Right forelimb (tissue), 1 donor: ENCODE measurements at places on chromosomes 11 and 22.

GRCh38 chr11:35238882-35239281 is 99.9 kb downstream of the CD44 start:
- no peak for DNase-seq

DNA sequence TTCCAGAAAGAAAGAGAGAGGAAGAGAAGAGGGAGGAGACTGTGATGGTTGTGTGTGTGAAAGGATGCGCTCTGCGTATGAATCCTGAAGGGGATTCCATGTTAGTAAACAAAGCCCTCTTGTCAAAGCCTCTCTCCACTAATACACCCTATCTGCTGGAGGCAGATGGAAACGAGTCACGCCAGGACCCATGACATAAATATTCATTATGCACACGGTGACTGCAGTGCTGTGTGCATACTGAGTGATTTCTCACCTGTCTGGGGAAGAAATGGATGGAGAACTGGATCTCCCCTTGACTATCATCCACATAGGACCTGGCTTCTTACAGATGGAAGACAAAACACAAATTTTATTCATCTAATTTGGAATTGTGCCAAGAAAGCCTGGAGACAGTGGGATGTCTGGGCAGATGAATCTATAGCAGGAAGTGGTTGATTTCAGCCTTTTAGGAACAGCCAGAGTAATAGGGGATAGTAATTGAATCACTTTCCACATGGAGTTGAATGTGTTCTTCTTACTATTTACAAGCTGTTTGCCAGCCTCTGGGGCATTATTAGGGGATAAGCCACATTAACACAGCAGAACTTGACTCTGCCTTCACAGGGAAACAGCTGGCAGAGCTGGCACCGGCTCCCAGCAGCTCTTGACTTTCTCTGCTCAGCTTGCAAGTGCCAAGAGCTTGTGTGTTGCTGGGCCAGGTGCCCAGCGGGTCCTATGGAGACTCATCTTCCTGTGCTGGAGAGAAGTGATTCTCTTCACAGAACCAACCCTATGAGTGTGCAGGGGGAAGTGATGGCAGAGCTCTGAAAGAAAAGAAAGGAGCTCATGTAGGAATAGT is 9.0 kb downstream of the MTNR1B start:
- peak; percentile 80 for DNase-seq

DNA sequence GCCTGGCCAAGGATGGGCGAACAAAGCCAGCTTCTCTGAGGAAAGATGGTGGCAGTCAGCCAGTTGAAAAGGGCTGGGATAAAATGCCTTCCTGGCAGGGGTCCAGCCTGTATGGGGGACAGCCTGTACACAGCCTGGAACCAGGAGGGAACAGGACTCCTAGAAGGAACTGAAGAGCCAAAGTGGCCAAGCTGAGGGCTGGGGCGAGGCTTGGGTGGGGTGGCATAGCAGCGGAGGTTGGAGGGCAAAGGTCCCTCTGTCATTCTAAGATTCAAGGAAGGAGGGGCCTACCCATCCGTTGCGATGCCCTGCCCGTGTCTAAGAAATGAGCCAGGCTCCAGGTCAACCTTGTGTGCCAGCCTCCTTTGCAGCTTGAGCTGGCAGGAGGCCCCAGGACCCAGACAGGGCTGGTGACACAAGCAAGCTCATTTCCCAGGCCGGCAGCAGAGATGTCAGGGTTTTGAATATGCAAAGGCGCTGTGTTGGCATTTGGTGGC is 22.6 kb downstream of the FADD start:
- DNase-seq: no peak

DNA sequence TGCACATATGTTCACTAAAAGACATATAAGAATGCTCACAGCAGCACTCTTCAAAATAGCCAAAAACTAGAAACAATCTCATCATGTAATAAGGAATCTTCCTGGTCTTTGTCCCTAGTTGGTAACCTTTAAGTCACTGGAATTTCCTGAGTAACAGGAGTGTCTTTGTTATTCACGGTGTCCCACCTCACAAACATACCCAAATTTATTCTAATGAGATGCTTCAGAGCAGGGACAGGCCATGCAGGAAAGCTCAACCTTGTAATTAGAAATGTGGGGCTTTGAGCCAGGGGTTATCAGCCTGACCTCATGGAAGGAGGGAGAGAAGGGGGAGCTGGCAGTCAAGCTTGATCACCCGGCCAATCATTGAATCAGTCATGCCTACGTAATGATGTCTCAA is 40.3 kb upstream of the NFRKB start:
- DNase-seq: no peak

DNA sequence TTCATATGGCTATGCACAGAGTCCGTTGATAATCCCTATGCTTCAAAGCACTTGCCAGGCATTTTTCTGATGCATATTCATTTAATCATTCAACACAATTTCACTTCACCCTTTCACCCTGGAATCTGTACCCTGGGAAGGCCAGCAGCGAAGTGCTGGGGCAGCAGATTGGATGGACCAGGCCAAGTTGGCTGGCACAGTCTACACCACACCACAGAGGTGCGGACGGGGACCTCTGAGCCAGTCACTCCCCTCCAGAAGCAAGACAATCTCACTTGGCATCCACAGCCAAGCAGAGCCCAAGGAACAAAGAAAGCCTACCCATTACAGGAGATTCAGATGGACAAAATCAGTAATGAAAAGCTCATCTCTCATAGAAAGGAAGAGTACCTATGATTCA is 130.2 kb downstream of the GALNT18 start:
- DNase-seq: no peak

- DNase-seq: no peak
These were observed 5.6 kb upstream of the ZBED4 start for GRCh38 chr22:49847751-49848689.

DNA sequence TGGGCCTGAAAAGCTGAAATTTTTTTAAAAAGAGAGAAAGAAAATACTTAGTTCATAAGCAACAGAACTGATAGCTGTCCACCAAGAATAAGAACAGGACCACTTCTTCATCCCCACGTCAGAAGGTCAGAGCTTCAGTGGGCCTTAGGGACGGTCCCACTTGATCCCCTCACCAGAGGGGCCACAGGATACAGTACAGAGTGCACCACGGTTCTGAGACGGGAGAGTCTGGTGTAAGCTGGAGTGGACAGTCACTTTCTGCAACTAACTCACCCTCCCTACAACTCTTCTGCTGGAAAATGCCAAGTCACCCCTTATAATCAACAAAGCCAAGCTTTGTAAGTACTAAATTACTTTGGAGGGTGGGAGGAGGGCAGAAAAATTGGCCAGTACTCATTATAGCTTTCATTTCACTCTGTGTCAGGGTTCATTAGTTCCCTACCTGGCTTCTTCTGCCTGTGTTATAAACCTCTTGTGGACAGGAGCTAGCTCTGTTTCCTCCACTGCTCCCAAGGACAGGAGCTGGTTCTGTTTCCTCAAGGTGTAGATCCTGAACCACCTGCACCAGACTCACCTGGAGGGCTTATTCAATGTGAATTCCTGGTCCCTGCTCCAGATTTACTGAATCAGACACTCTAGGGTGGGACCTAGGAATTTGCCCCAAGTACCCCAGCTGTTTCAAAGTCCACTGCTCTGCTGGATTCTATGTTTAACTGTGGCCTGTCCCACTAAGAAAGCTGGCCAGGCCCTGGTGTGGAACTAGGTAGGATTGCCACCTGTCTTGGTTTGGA is 39.6 kb downstream of the SCGB1A1 start:
- DNase-seq: no peak

DNA sequence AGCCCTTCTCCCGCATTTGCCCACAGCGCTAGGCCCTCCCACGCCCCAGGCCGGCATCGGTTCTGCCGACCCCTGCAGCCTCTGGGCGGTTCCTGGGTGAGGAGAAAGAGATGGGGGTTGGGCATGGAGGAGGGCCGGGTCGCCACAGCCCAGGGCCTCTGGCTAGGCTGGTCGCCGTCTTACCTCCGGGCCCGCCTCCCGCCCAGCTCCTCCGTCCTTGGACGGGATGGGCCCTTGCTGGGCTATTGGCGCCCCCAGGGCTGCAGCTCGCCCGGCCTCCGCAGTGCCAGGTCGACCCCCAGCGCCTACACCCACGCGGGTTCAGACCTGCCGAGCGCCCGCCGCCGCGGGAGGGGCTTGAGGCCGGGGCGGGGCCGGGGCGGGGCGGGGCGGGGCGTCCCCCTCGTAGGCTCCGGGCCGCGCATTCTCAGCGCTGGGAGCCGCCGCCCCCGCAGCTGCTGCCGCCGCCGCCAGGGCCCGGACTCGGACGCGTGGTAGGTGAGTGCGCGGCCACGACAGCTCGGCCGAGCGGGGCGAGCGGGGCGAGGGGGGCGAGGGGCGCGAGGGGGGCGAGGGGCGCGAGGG is at the start of gene CD151:
Gene CD151, plus strand, starts transcription at position 424 of the 585 bp plus-strand sequence. CDS start 3,118 bp downstream, outside the sequence.
- DNase-seq: no peak

GRCh38 chr11:2547806-2548205 is 103.0 kb downstream of the KCNQ1 start:
- DNase-seq: peak; percentile 18

- DNase-seq: no peak
These were observed 16.0 kb downstream of the TNRC6B start for GRCh38 chr22:40193429-40194421.

GRCh38 chr22:29815580-29815979 is 22.5 kb downstream of the ASCC2 start:
- DNase-seq: no peak

DNA sequence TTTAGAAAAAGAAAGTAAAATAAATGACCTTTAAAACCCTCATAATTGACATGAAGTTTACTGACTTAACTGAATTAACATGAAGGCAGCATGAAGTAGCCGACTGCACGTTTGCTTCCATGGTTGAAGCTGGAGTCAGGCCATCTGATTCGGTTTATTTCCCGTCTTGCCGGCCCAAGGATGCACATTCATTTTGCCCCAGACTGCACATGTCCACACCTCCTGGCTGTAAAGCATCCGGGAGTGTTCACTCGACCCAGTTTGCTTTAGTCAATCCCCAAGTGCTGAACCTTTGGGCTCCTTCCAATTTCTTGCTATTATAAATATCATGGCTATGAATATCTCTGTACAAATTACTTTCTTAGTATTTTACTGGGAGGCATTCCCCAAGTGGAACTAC is 17.7 kb upstream of the TUB start:
- DNase-seq: no peak

DNA sequence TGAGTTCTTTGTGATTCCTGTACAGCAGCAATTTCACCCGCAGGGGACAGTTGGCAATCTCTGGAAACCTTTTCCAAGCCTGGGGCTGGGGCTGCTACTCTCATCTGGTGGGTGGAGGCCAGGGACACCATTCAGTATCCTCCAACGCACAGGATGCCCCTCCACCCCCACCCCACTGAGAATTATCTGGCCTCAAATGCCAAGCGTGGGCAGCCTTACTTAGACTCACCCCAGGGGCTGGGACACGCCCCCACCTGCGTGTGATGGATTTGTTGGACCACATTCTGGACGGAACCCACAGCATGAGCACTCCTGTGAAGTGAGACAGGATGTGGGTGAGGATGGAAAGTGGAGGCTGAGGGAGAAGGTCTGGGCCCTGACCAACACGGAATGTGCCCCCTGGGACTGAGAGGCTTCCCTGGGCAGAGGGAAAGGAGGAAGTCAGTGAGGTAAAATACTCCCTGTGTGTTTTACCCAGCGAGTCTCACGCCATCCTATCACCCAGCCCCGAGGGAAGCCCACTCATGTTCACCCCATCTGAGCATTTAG is 13.7 kb downstream of the RASD2 start:
- DNase-seq: no peak

DNA sequence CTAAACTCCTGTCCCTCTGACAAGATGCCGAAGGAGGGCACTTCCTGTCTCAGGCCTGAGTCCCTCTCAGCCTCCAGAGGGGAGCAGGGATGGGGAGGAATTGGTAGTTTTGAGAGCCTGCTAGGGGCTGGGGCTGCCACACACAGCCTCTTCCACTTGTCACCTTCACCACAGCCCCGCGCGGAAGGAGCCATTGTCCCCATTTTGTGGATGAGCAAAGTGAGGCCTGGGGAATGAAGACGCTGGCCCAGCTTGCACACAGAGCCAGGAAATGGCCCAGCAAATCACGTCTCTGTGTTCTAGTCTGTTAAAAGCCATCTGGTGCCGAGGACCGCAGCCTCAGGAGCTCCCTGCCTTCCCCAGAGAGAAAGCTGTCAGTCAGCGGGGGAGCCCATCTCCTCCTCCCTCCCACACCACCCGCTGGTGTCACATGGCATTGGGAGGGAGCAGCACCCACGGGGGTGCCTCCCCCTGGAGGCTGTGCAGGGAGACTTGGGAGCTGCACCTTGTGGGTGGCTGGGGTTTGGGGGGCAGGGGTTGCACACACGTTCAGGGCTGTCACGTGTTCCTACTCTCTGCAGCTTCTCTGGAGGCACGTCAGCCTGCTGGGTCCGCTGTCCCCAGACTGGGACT is 34.6 kb downstream of the RASD2 start:
- no peak for DNase-seq

GRCh38 chr11:3204141-3205015 is 14.2 kb downstream of the MRGPRG start:
- no peak for DNase-seq

DNA sequence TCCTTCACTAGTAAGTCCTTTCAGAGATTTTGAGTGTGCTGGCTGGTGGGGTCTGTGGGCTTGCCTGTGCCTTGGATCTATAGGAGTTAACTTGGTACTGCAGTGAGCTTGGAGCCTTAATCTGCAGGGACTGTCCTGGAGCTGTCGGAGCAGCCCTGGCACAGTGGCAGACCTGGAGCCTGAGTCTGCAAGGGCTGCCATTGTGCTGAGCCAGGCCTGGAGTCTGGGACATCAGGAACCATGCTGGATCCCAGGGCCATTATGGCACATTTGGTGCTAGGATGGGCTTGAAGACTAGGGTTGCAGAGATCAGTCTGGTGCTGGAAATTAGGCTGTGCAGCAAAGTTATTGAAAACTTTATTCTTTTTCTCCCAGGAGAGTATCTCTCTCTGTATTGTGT is 665.4 kb downstream of the METTL15 start:
- DNase-seq: no peak

DNA sequence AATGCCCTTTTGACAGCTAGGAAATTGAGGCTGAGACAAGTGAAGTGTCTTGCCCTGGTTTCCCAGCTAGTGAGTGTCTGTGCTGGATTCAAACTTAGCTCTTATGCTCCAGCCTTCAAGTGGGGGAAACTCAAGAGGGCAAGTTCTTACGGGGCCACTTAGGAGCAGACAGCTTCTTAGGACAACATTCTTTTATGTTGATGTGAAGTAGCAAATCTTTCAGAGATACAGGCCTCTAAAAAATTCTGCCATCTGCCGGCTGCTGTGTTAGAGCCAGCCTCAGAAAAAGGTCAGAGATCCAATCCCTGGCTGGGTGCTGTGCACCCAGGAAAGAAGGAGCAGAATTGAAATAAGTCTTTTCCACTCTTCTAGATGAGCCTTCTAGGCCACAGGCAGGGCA is 26.6 kb downstream of the TIMP3 start:
- DNase-seq: no peak

GRCh38 chr11:33500332-33500731 is 200.3 kb downstream of the C11orf91 start:
- DNase-seq: no peak
